PC-9 (cell line): ENCODE measurements at places on chromosomes 5 and 9. TPM values are rescaled to one million over a fixed set of nuclear protein-coding genes. Genes with fewer than 3 reads are reported as not detected.

ARRDC1 gene
- total RNA-seq: 116 and 127 TPM in 2 replicates

C5orf22 gene
- total RNA-seq: 35.2 and 46.7 TPM in 2 replicates

- no peak for DNase-seq
These were observed 141.2 kb upstream of the ASTN2 start for GRCh38 chr9:117555964-117556629.

DNA sequence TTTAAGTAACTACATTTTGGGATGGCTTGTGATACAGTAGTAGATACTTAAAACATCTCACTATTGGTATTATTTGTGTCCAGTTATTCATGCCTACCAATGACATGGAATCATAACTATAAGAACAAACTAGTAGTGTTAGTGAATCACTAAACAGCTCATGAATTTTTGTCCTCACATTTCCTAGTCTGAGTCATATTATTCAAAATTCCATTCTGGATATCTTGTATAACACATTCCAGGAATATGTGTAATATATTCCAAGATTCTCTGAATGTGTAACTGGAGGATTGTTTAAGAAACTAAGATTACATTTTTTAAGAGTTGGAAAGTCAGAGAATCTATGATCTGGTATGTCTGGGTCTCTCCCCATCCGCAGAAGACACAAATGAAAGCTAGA, 565.3 kb upstream of the ZNF608 start:
- DNase-seq: peak; percentile 64

BTNL3 gene
- not detected in 2 replicates for total RNA-seq

DNA sequence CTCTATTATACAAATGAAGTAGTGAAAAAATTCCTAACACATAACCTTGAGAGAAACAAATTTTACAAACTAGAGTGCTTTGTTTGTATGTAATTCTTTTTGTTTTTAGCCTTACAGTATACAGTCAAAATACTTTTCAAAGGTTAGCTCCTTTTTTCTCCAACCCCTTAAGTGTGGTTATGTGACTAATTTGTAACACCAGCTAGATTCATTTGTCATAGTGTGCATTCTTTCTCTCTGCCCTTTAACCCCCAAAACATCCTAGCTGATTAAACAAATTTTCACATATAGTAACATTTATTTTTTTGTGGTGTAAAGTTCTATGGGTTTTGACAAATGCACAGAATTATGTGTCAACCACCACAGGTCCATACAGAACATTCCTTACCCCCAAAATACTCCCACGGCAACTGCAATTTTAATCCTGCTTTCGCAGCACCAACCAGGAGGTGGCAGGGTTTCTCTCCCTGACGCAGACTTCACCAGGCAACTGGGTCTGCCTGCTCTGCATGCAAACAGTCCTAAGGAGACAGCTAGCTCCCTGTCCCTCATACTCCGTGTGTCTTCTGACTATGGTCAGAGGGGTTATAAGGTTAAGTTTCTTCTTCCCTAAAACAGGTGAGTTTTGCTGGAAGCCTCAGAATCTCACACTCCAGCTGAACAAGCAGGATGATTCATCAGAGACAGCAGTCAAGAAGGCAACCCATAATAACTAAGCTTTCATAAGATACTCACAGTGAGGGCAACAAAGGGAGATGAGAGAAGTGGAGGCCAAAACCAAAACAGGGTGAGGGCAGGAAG, 44.5 kb upstream of the NR5A1 start:
- DNase-seq: peak; percentile 71

DNA sequence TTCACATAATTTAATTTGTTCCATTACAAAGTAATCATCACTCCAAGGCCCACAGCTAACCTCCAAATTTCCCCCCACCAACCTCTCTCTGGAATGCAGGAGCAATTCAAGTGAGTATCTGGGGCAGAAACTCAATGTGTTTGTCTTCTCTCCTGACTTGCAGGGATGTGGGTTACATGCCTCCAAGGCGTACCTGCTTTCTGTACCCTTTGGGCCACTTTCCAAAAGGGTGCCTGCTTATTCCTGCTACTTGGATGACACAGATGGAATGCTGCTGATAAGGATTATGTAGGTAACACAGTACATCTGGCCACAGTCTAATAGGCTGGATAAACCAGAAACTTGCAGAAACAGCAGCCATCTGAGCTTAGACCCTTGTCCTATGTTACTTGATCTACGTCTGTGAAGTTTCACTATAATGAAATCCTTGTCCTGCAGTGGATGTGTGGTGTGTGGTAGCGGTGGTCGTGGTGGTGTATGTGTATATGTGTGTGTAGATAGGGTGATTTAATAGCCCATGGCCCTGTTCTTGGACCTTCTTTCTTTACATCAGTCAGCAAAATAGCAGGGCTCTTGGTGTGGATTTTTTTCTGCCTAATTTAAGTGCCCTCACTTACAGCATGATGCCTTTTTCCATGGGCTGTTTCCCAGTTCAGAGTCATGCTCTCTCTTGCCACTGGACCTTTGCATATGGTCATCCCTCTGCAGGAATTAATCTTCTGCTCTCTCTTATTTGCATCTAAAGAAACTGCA, 175.9 kb downstream of the ZDHHC21 start:
- no peak for DNase-seq

DOLK gene
- total RNA-seq: 18.0 and 19.0 TPM in 2 replicates

DNA sequence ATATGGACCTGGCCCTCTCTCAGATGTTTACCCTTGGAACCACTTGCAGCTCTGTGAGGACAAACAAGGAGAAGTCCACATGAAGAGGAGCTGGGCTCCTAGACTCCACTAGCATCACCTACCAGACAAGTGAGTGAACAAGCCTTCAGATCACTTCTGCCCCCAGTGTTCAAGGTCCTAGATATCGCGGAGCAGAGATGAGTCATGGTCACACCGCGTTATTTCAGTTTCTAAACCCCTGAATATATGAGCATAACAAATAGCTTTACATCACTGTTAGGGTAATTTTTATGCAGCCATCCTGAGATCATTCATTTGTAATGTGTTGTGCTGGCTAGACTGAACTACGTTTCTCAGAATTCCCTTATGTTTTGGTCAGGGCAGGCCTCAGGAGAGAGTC, 77.0 kb upstream of the DAP start:
- DNase-seq: no peak
